Caki2 (cell line): ENCODE measurements at places on chromosomes 7 and 10. TPM values are rescaled to one million over a fixed set of nuclear protein-coding genes. Genes with fewer than 3 reads are reported as not detected.

- DNase-seq: no peak
Measured at GRCh38 chr10:91022390-91022789, 101.5 kb upstream of the ANKRD1 start.

- no peak for DNase-seq
Measured at GRCh38 chr7:131816391-131817007, 260.1 kb upstream of the PODXL start.

DNA sequence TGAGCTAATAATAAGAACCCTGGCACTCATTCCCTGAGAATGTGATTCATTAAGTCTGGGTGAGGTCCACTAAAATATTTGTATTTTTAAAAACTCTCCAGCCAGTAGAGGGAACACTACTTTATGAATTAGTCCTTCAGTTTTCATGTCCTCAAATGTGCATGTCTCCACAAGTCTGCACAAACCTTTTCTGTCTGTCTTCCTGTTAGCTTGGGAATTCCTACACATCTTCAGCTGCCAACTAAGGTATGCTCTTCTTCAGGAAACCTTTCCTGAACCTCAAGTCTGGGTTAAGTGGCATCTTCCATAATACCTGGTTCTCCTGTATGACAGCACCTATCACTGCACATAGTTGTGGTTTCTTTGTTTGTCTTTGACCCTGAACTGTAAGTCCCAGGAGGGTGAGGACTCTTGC, 119.6 kb upstream of the MKX start:
- no peak for DNase-seq

Gene PARD3
- 237 and 254 TPM in 2 replicates for total RNA-seq

DNA sequence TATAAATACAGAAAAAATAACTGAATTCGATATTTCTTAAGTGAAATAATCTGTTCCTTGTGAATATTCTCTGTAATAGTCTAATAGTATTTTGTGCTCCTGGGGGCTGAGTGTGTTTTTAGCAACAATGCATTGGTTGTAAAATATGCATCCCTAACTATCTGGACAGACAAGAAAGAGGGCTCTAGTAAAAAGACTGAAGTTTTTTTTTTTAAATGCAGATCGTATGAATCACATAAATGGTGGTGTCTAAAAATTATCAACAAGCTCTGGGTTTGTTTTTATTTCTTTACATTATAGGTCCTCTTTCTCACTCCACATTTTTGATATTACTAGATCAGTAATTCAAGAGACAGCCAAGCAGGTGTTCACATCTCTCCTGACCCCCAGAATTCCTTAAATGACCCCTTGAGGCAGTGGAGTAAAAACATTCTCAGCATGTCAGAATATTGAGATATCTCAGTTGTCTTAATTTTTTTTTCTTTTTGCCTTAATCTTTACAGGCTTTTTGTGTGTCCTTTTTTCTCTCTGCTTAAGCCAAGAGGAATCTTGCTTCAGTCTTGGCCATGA, 18.2 kb downstream of the ARID5B start:
- no peak for DNase-seq

GRCh38 chr7:150401861-150402631, 22.9 kb downstream of the ZNF775 start:
- DNase-seq: no peak

DNA sequence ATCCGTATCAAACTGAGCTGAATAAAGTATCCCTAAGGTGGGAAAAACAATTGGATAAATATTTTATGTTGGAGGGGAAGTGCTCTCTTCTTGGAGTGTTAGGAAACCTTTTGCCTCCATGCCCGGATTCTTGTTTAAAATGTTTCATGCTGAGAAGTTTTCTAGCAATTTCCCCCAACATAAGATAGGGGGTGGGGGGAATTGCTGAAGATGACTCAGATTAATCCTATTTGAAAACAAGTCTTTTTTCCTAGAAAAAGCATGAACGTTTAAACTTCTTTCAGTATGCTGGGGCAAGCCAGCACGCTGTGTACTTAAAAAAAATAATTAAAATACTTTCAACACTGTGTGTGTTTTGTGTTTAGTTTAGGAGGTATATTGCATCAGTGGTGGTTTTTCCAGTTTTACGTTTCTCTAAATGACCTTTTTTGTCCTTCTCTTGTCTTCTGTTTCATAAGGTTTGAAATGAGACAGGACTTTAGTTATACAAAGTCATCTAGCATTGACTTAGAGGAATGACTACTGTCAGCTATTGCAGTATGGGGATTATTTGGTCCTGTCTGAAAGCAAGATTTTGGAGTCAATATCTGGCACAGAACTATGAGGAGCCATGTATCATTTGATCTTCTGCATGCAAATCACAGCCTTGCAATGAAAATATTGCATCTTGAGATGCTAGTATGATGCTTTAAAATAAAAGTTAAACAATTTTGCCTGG, 295.9 kb downstream of the GATA3 start:
- DNase-seq: no peak

GRCh38 chr7:31076641-31077310, 24.7 kb downstream of the ADCYAP1R1 start:
- no peak for DNase-seq

- DNase-seq: no peak
Measured at GRCh38 chr7:69217516-69218350, 380.5 kb upstream of the AUTS2 start.

Gene CAV2
- total RNA-seq: 191 and 199 TPM in 2 replicates

DNA sequence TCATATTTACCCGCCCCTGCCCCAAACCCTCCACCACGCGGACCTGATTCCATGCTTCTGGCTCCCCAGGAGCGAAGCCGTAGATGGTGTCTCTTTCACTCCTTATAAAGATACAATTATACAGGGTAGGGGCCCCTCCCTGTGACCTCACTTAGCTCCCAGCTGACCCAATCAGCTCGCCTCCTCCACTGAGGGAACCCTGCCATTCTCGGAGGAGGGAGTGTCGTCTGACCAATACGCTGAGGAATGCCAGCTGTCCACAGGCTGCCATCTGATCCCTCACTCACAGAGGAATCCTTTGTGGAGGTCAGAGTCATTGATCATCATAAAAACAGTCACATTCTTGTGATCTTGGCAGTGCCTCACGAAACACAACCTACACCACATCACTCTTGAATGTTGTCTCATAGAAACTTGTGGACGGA, 67.5 kb upstream of the INSIG1 start:
- DNase-seq: peak; percentile 98

GRCh38 chr10:86100581-86101061, 266.0 kb downstream of the GRID1 start:
- DNase-seq: peak; percentile 14

DNA sequence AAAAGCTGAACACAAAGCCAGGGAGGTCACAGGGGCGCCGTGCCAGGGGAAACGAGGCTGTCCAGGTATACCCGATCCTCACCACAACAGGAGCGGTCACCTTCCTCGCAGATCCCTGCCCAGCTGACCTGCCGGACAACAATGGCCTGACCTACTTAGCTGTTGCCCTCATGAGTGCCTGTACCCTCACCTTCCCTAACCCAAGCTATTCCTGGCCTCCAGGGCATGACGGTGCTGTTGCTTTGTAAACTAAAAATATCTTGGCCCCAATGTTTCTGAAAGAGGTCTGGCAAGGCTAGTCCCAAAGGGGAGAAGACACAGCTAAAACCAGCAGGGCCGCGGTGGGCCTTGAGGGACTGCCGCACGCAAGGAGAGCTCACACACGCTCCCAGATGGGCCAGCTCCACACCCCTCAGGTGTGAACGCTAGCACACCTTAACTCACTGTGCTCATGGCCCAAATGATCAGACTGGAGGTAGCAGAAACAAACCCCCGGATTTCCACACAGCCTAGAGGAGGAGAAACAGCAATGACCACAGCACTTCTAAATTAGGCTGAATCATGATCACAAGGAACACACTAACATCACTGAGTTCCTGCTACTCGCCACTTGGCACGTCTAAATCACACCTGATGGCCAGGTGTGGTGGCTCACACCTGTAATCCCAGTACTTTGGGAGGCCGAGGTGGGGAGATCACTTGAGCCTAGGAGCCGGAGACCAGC, 66.3 kb upstream of the CYTH3 start:
- DNase-seq: no peak

Gene AKR1B1
- total RNA-seq: 2,179 and 2,713 TPM in 2 replicates

DNA sequence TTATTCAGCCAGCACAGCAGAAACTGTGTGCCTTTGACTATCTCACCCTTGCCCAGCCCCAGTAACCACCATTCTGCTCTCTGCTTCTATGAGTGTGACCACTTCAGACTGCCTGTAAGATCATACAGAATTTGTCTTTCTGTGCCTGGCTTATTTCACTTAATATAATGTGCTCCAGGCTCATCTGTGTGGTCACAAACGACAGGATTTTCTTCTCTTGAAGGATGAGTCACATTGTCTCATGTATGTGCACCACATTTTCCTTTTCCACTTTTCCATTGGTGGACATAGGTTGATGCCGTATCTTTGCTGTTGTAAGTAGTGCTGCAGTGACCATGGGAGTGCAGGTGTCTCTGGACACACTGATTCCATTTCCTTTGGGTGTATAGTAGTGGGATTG, 122.5 kb upstream of the LANCL2 start:
- DNase-seq: no peak

GRCh38 chr7:37309493-37309892, 139.2 kb downstream of the ELMO1 start:
- no peak for DNase-seq

- DNase-seq: no peak
Measured at GRCh38 chr10:52436664-52437063, 122.6 kb downstream of the DKK1 start.

DNA sequence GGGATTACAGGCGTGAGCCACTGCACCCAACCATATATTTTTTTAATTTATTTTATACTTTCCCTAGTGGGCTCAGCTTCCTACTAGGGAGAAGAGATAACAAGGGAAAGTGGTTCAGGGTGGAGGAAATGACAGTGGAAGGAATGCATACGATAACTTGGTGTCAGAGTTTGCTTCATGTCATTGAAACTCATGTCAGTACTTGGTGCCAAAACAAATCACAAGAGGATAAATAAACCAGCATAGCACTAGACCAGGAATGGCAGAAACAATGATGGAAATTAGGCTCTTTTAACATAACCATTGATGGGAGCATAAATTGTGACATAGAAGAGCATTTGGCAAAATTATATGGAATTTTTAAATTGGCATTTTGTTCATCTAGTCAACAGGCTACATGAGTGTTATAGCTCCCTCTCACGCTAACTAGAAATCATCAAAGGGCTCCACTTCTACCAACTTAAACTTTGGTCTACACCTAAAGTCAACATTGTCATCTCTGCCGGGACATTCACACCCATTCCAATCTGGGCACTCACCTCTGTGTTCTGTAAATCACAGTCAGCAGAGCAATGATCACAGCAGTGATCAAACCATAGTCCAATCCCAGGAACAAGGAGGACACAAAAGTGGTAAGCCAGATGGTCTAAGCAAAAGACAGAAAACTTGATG, 41.2 kb downstream of the PSMC2 start:
- DNase-seq: no peak

Gene HSPB1
- 173 and 177 TPM in 2 replicates for total RNA-seq

DNA sequence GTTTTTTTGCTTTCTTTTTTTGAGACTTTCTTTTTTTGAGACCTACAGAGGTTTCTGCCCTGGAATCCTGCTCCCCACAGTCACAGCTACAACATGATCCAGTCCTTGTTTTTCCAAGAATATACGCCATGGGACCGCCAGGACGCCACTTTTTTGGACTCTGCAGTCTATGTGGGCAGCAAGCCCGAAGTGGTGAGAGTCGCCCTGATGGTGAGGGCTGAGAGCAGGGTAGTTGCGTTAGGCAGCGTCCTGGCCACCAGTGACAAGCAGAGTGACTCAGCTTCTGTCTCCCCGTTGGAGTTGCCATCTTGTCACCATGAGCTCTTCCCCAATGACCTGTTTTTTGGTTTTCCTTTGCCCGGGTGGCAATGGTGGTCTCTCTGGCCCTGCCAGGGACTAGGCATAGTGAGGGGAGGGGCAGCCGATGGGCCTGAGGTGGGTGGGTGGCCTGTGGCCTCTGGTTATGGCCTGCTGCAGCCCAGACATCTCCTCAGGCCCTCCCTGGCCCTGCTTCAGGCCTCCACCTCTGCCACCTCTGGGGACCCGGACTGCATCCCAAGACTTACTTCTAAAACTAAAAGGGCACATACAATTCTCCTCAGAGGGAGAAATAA, 88.0 kb upstream of the MALRD1 start:
- no peak for DNase-seq
